CD4-positive, alpha-beta T cell treated with Interferon alpha-2 for 1 hour (primary cell): ENCODE measurements at places on chromosomes 13 and 19.

GRCh38 chr13:74922963-74923362 lies 559.0 kb downstream of the TBC1D4 start:
- DNase-seq: no peak

- no peak for DNase-seq
Measured at GRCh38 chr19:41784743-41785142, 11.6 kb upstream of the CEACAM3 start.

DNA sequence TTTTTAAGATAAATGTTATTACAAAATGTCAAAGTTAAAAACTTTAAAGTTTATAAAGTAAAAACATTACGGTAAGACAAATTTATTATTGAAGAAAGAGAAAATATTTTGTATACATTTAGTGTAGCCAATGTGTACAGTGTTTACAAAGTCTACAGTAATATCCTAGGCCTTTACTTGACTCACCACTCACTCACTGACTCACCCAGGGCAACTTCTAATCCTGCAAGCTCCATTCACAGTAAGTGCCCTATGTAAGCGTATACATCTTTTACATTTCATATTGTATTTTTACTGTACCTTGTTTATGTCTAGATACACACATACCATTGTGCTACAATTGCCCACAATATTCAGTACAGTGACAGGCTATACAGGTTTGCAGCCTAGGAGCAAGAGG lies 448.2 kb downstream of the KCTD12 start:
- no peak for DNase-seq

- DNase-seq: no peak
Measured at GRCh38 chr13:33101835-33102234, 85.6 kb downstream of the KL start.

GRCh38 chr19:41887711-41888382 lies 4.9 kb downstream of the ARHGEF1 start:
- DNase-seq: peak; percentile 76

GRCh38 chr13:91643394-91643793 lies 245.0 kb downstream of the GPC5 start:
- no peak for DNase-seq

- no peak for DNase-seq
Measured at GRCh38 chr19:1110809-1111640, 7.2 kb downstream of the GPX4 start.

DNA sequence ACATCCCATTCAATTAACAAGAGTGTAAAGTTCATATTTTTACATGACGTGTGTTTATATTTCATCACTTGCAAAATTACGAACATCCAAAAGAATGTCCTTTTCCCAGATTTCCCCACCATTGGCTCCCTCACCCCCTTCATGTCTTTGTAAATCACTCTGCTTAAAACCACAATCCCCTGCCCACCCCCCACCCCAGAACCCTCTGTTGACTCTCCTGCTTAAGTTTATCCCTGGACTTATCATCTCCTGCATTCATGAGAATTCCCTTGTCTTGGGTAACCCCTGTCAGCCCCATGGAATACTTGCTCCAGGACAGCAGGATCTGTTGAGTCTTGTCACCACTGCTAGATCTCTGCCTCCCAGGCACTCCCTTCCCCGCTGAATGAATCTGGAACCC lies 109.9 kb downstream of the COL4A1 start:
- DNase-seq: no peak

DNA sequence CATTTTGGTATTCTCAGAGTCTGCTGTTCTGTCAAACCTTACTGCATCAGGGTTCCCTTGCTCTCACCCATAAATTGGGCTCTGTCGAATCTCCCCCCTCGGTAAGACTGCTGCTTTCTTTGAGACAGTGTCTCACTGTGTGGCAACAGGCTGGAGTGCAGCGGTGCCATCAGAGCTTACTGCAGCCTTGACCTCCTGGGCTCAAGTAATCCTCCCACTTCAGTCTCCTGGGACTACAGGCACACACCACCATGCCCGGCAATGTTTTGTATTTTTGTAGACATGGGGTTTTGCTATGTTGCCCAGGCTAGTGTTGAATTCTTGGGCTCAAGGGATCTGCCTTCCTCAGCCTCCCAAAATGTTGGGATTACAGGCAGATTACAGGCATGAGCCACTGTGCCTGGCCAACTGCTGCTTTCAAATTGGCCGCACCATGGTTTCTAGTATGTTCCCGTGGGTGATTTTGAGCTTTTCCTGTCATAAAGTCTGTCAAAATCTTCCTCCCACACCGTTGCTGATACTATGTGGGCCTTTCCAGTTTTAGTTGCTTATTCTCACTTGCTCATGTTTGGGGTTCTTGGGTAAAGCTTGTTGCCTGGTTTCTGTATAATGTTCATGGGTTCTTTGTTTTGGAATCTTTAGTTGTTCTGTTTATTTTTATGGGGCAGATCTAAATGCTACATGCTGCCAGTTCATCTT lies 10.6 kb downstream of the RFC3 start:
- no peak for DNase-seq

- no peak for DNase-seq
Measured at GRCh38 chr19:33402421-33403220, 29.1 kb downstream of the CEBPG start.

DNA sequence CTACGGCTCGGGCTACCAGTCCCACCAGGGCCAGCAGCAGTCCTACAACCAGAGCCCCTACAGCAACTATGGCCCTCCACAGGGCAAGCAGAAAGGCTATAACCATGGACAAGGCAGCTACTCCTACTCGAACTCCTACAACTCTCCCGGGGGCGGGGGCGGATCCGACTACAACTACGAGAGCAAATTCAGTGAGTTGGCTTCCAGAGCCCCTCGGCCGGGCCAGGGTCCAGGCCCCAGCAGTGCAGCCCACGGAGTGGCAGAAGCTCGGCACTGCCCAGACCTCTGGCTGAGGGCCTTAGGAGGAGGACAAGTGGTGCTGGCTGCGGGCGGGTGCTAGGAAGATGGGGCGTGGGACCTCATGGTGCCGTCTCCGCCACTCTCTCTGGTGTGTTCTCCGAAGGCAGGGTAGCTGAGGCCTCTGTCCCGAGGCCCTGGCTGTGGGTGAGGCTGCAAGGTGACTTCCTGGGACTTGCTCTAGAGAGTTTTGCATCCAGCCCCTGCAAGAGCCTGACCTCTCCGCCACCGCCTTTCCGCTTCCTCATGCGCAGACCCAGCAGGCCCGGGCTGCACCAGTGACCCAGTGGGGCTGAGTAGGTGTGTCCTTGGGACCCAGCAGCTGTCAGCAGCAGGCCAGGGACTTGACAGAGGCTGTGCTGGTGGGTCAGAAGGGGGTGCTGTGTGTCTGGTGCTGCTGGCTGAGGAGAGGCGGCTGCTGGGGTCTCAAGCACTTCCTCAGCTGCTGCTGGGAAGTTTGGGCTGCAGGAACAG lies 13.5 kb upstream of the QTRT1 start:
- no peak for DNase-seq

DNA sequence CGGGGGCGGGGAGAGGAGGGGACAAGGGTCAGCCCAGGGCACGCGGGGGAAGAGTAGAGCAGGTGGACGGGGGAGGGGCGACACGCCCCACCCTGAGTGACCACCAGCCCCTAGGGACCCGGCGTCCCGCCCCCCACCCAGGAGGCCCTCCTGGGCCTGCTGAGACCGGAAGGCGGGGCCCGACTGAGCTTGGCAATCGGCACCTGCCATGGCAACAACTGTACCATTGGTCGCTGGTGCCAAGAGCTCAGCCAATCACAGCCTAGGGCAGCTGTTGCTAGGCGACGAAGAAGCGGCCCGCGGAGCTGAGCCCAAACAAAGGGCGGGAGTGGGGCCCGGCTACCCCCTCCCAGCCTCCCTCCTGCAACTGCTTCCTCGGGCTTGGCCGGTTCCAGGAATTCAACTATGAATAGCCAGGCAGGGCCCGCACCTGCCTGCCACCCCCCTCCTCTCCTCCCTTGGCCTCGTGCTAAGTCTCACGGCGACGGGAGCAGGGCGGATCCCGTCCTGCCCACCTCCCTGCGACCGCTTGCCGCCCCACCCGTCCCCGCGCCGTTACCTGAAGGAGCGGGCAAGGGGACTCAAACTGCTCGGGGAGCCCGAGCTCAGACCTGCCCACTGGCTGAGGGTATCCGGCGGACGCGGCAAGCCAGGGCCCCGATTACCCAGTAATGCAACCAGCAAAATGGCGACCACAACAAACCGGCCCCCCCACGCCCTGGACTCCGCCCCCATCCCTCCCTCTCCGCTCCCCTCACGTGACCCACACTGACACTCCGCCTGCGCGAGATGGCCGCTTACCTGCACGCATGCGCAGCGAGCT lies at the start of gene DYRK1B:
DYRK1B (minus strand) TSS at position 699 of the 823 bp plus-strand sequence. CDS start 2,295 bp downstream, outside the sequence.
- DNase-seq: peak; percentile 99

DNA sequence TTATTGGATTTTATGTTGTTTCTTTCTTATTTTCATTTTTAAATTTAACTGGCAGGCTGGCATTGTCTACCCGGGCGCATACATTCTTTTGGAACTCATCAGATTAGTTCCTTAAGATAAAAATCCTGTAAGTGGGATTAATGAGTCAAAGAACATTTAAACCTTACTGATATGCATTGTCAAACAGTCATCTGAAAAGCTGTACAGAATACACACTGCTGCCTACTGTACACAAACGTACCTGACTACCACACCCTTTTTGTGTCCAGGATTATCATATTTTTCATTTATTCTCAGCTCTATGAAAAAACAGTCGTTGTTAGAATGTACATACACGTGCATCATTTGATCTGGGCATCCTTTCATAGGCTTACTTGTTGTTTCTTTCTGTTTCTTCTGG lies 358.3 kb downstream of the EFNB2 start:
- DNase-seq: no peak

- no peak for DNase-seq
Measured at GRCh38 chr13:98930151-98930591, 47.7 kb downstream of the DOCK9 start.

DNA sequence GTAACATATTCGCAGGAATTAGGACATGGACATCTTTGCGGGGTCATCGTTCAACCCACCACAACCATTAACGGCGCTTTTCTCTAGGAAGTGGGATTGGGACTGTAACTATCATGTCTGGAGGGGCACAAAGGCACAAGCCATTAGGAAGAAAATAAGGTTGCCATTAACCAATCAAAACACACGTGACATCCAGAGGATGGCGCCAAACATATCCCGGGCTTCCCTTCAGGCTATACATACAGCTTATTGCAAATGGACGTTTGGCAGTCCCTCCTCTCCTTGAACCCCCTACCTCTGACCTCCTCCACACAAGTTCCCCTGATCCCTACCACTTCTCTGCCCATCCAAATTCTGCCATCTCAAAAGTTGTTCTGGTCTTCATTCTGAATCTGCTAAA lies 26.6 kb upstream of the GSX1 start:
- no peak for DNase-seq

DNA sequence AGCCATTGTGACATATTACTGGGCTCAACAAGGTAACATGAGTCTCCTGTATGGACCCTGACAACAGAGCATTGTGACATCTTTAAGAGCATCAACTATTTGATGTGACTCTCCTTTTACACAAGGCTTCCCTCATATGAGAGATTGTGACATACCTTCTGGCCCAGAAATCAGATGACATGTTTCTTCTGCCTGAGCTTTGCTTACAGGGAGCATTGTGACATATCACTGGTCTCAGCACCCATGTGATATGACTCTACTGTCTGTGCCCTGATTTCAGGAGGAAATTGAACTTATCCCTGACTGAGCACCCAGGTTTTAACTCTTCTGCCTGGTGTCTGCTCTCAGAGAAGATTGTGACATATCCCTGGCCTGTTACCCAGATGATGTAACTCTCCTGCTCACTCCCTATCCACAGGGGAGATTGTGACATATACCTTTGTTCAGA lies 15.9 kb upstream of the ZNF681 start:
- no peak for DNase-seq

- DNase-seq: no peak
Measured at GRCh38 chr19:37973666-37974065, 66.7 kb downstream of the SIPA1L3 start.

DNA sequence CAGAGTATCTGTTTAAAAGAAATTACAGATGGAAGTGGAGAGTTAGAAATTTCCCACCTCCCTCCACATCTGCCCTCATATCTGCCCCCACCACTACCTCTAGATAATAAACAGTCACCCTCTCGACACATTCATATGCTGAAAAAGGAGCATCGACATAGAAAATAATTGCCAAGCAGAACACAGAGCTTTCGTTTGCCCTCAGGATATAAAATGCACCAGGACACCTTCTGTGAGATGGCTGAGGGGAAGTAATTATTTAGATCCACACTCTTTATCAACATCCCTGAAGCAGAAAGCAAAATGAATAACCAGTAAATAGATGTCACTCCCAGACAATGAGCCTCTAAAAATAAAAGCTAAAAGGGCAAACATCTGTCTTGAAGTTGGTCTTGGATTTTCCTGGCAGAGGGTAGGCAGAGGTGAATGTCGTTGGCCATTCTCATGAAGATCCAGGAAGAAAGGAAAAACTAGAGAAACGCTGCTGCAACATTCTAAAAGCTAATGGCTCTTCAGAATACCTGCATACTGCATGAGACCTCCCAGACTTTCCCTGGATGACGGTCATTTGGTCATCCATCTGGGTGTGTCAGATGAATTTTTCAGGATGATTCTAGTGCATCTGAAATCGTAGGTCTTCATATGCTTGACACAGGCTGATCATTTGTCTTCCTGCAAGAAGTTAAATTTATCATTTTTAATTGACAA lies 527.5 kb downstream of the RFC3 start:
- DNase-seq: no peak

DNA sequence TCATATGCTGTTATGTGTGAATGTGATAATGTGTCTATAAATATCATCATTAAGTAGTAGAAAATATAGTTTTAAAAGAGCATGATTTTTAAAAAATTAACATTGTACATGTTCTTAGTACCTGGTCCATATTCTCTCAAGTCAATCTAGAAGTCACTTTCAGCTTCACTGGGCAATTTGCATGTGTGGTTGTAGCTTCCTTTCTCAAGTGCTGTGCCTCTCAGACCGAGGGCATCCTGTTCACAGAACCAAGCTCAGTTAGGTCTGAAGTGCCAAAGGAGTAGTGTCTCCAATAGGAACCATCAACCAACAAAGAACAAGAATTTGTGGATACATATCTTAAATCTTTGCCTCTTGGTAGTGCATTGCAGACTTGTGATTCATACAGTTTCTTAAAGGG lies 541.8 kb upstream of the SLC10A2 start:
- DNase-seq: no peak
